SJSA1 (cell line): ENCODE measurements at places on chromosomes 2 and 18. TPM values are rescaled to one million over a fixed set of nuclear protein-coding genes. Genes with fewer than 3 reads are reported as not detected.

DNA sequence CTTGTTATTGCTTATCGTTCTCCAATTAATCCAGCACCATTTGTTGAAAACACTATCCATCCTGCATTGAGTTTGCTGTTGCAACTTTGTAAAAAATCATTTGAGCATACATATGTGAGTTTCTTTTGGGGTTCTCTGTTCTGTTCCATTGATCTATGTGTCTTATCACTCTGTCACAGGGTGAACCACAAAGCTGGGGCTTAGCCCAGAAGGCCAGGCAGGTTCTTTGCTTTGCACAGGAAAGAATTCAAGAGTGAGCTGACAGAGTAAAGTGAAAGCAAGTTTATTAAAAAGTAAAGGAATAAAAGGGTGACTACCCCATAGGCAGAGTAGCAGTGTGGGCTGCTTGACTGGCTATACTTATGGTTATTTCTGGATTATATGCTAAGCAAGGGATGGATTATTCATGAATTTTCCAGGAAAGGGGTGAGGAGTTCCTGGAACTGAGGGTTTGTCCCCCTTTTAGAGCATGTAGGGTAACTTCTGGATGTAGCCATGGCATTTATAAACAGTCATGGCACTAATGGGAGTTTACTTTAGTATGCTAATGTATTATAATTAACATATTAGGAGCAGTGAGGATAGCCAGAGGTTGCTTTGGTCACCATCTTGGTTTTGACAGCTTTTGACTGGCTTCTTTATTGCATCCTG, 46.8 kb downstream of the RNF138 start:
- DNase-seq, result no peak

GRCh38 chr2:190468814-190469569, 60.8 kb downstream of the MFSD6 start:
- DNase-seq, result peak; percentile 80

C1GALT1C1L gene
- total RNA-seq, result 0.75 and 1.1 TPM in 2 replicates

OXER1 gene
- total RNA-seq, result not detected in 2 replicates

EVX2 gene
- total RNA-seq, result not detected in 2 replicates
